ENCODE measurements at places on chromosomes 2 and 18.

DNA sequence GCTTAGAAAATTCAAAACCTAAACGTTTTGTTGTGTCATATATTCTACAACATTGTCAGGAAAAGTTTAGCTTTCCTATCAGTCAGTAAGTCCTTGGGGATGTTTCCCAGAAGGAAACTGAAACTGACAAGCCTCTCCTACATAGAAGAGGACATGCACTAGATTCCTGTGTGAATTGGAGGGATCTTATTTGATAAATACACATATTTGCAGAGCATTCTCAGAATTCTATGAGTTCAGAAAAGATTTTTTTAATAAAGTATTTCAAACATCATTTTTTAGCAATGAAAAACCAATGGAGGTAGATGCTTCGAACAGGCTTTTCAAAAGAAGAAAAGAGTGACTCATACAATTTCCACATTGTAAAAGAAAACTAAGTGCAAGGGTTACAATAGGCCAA lies 1706.7 kb downstream of the SUCLG1 start:
- DNase-seq = no peak

DNA sequence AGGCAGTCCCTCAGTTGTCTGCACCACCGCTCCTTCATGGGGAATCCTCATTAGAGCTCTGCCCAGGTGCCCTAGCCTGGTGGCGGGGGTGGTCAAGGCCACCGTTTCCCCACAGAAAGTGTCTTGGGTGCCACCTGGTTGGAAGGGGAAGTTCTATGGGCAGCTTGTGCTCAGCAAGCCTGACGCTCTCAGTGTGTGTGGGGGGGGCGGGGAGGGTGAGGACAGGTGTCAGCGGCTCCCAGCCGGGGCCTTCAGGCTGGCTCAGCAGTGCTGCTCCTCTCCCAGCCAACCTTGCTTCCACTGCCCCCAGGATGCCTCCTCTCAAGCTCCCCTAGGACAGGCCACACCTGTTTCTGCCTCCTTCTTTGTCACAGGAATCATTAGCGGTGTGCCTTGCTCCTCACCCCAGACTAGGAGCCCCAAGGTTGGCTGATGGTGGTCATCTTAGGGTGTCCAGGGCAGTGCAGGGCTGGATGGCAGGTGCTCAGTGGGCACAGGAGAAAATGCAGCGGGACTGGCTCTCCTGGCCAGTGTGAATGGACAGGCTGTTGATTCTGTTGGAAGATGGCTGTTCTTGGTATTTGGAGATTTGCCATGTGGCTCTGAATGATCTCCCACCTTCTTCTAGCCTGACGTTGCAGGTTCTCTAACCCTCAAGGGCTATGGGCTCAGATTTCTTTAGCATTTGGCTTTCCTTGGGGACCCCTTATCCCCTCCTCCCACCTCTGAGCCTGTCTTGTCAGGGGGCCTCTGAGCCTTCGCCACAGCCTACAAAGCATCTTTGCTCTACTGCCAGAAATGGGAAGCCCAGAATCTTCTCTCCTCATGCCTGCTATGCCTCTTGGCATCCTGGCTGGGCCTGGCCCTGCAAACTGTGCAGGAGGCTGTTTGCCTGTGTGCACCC lies 185.8 kb upstream of the HS6ST1 start:
- DNase-seq = no peak

GRCh38 chr2:114082731-114083433 lies 193.0 kb downstream of the ACTR3 start:
- no peak for DNase-seq

DNA sequence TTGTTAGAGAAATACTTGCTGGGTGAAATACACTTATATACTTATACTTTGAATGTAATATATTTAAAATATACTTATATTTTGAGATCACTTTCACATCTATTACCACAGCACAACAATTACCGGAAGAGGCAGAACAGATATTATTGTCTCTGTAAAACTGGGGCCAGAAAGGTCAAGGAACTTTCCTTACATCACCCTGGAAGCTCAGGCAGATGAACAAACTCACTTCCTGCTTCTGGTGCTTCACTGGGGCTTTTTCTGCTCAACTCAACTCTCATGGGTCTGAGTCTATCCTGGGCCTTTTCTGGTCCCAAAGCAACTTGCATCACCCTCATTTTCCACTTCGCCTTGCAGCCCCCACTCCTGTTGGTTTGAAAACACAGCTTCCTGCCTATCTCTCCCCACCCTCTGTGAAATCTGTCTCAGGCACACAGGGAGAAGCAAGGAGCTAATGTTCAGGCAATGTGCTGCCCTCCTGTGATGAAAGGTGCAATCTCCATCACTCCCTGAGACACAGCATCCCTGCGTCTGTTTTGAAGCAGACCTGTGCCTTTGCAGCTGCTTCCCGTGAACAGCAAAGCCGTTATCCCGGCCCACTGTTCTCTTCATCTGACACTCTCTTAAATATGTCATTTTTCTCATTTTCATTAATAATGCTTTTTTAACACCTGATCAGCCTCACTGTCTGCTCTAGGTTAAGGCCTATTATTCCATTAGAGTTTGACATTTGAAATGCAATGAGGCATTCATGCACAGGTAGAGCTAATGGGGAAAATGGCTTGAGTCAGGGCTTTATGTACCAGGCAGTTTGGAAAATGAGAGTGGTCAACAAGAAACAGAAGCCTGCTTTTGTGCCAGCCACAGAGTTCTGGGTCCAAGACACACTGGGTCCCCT lies 251.9 kb upstream of the CHAC2 start:
- peak; percentile 80 for DNase-seq

DNA sequence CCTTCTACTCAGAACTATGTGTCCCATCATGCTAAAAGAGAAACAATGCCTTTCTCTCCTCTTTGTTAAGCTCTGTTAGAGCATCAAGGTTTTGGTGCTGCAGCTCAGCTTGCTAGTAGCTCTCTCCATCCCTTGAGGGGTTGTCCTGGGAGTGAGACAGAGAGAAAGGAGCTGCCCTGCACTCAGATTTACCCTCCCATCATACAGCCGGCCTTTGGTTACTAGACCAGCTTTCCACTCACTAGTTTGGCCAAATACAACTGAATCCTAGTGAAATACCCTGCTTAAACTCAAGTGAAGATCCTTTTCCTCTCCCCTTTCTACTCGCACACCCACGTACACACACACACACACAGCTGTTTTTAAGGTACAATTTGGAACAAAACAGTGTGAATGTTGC lies 2.3 kb upstream of the CHN1 start:
- no peak for DNase-seq

Data from DMS53 (cell line).